ENCODE measurements at places on chromosomes 16 and 17.

- no peak for DNase-seq
Measured at GRCh38 chr16:73547552-73548403, 499.9 kb upstream of the ZFHX3 start.

DNA sequence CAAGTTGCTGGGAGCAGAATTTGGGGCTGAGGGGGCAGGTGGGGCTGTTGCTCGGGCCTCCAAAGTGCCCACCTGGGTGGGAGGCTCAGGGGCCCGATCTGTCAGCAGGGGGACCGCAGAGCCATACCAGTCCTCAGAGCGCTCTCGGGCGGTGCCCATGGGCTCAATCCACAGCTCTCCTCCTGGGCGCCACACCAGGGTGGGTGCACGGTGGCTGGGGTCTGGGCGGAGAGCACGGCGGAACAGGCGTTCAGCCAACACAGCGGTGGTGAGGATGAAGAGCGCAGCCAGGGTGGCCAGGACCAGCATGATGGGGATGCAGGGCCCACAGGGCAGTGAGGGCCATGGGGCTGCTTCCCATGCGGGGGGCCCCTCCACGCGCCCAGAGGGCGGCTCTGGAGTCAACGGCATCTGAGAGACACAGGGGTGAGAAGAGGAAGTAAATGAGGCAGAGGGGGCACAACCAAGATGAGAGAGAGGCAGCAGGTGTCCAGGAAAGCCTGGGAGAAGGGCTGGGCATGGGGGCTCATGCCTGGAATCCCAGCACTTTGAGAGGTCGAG is 1.2 kb downstream of the C16orf54 start:
- no peak for DNase-seq

GRCh38 chr17:41939693-41940090 is 9.3 kb downstream of the ODAD4 start:
- DNase-seq, result no peak

DNA sequence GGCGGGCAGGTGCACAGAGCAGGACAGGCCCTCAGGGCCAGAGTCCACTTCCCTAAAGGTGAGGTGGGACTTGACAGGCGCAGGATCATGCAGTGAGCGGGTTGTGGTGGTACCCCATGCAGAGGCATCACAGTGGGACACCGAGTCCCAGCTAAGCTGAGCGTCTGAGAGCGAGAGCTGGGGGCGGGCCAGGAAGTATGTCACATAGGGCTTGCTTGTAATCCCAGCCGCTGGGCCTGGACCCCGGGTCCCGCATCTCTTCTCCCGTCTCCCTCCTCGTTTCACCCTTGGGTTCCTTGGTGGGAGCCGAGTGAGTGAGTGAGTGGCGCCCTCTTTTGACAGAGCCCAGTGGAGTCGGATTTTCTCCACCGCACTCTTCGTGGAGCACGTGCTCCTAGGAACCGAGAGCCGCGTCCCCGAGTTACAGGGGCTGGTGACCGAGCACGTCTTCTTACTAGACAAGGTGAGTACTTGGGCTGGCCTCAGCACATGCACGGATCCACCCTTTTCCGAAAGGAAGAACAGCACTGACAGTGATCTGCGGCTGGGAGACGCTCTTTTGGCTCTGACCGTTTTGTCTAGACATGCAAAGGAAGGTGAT is 50.8 kb upstream of the ENDOV start:
- peak; percentile 13 for DNase-seq

All from COLO829 (cell line).